ENCODE measurements at places on chromosomes 5 and 9.
A peak's percentile ranks its signal among the peaks of the same experiment; 100 is the strongest.

DNA sequence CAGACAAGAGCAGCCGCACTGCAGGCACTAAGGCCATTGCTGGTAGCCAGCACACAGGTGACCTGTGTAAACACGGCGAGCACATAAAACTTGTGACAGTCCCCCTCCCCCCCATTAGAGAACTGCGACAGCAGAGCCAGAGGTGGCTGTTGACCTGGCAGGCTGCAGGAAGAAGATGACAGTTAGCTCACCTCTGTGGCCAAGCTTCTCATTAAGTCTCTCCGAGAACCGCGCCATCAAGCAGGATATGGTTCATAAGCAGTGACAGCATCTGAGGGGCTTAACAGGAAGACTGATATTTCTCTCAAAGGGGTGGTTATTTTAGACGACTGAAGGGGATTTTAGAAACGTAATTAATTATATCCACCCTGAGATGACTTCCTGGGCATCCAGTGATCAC, 5.2 kb downstream of the SURF4 start:
- DNase-seq = no peak

- no peak for DNase-seq
These were observed 26.8 kb upstream of the PAX5 start for GRCh38 chr9:37060833-37061232.

DNA sequence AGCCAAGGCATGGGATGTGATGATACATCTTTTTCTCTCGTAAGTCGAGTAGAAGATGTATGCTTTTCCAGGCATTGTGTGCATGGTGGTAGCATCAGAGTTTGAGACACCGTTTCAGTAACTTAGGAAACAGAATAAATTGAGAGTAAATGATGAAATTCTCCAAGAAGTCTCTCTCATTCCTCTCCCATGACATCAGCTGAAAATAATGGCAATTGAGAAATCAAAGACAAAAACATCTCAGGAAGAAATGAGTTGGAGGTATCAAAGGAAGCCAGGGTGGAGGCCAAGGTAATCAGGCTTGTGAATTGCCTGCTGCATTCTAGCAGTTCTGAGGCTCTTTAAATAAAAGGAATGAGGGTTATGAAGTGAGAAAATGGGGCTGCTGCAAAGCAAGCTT, 53.9 kb downstream of the SGCD start:
- no peak for DNase-seq

DNA sequence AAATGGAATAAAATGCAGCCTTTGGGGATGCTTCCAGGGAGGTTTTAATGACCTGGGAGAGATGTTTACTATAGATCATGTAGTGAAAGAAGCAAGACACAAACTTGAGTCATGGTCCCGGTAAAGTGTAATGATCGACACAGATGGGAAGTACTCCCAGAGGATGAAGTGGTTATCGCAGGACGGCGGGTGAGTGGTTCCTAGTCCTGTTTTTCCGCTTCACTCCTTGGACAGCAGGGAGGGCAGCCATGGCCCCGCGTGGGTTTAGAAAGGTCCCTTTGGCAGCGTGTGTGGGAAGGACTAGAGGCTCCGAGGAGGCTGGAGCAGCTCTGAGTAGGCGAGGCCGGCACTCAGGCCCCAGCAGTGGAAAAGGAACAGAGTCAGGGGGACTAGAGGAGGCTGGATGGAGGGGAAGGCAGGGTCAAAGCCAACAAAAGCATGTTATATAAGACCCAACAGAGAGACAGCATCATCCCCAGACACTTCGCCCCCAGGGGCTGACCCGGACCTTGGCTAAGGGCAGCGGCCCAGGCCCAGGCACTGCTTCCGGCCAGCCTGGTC, 49.2 kb upstream of the STXBP1 start:
- DNase-seq = no peak

DNA sequence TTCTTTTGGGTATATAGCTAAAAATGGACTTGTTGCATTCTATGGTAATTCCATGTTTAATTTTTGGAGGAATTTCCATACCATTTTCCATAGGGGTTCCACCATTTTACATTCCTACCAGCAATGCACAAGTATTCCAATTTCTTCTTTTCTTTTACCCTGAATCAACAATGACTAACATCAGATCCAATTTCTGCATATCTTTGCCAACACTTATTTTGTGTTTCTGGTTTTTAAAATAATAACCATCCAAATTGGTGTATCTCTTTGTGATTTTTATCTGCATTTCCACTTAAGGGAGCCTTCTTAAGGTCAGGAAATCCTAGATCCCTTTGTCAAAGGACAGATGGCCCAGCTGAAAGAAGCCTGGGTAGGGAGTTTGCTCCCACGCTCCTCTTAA, 29.5 kb upstream of the SMU1 start:
- no peak for DNase-seq

GRCh38 chr5:35483780-35484179, 133.9 kb upstream of the SPEF2 start:
- no peak for DNase-seq

- DNase-seq = no peak
These were observed 191.3 kb upstream of the SH3GL2 start for GRCh38 chr9:17387565-17387964.

DNA sequence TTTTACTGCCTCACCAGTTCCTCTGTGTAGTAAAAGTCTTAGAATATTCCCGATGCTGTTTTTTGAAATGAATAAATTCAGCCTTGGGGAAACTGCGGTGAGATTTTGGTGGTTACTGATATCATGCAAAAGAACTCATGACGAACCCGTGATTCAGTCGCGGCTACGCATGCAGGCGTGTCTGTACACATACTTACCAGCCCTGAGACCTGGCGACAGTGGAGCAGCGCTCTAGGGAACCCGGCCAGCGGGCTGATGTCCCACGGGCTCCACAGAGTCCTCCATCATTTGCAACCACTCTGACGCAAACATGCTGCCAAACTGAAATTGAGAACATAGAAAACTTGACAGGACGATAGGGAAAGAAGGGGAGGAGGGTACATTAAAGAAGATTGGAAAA, 315.6 kb upstream of the DAB2 start:
- DNase-seq = no peak

DNA sequence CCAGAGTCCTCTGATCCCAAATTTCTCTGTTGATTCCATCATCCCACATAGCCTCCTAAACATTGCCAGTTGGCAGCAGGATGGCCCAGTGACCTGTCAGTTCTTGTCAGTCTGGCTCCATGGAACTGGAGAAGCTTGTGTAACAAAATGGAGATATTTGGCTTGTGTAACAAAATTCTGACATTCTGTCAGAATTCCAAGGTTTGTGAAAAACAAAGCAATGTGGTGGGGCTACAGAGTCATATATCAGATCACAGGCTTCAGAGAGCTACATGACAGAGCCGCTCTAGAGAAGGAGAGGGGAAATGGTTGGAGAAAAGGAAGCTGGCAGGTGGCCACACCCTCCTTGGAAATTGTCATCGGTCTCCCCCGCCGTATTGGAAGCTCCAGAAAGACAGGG, 75.4 kb upstream of the MAN2A1 start:
- no peak for DNase-seq

DNA sequence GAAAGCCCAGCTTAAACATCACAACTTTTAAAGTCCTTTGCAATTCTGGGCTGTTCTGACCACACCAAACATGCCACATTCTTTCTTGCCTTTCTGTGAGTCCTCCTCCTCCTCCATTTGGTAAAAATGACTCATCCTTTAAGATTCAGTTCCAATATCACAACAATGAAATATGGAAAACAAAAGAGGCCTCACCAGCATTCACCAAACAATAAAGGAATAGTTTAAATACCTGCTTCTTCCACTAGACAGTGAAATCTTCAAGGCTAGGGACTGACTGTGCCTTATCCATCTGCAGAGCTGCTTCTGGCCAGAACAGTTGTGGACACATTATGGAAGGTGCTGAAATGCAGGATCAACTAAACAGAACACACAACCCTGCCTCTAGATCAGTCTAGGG, 36.0 kb downstream of the NR6A1 start:
- DNase-seq = no peak

DNA sequence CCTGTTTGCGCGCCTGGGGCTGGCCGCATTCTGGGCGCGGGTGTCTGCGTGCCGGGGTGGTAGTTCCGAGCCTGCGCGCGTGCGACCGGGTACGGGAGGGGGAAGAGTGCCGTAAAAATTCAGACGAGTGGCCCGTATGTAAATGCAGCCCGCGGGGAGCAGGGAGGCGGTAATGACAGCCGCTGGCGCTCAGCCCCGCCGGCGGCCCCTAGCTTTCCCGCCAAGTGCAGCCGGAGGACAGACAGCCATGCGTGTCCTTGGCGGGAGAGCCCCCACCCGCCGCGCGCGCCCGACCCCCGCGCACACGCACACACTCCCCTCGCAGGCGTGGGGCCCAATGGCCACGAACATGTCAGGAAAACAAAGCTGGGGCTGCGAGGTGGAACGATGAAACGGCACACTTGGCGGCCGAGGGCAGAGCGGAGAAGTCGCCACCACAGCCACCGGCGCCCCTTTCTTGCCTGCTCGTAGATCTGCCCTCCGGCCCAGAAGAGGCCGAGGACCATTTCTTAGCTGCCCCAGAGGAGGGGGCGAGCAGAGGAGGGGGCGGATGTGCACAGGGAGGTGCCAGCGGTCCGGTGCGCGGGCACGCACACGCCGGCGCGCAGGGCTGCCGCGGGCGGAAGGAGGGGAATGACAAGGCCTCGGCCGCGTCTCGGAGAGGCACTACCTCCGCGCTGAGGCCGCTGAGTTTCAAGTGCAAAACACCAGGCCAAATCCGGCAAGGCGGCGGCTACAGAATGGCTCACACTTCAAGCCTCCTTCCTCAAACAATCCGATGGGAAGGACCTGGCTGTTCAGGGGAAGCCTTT, 208.4 kb downstream of the MEF2C start:
- peak; percentile 45 for DNase-seq

Data from NCI-H2171 (cell line).